Stimulated activated CD4-positive, alpha-beta T cell treated with anti-CD3 and anti-CD28 coated beads, Interleukin-2, amount 100 ng/mL, for 24 hours (primary cell): ENCODE measurements at places on chromosomes 1 and 21.
A peak's percentile ranks its signal among the peaks of the same experiment; 100 is the strongest.

GRCh38 chr1:101183388-101183699, 53.5 kb upstream of the S1PR1 start:
- DNase-seq: no peak

DNA sequence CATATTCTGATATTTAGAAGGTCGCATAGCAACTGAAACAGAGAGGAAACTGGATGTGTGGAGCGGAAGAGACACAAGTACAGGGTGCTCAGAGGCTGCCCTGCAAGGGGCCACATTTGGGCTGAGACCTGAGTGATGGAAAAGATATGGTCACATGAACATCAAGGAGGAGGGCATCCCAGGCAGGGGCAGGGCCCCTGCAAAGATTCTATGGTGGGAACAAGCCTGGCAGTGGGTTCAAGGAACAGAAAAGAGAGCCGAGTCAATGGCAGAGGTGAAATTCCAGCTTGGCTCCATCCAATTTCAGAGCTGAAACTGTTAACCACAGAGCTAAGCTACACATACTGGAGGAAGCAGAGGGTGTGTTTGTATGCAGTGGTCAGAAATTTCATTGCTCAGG, 227.7 kb downstream of the PRDM2 start:
- no peak for DNase-seq

- DNase-seq: no peak
These were observed 290.1 kb downstream of the PLPP3 start for GRCh38 chr1:56289260-56289659.

DNA sequence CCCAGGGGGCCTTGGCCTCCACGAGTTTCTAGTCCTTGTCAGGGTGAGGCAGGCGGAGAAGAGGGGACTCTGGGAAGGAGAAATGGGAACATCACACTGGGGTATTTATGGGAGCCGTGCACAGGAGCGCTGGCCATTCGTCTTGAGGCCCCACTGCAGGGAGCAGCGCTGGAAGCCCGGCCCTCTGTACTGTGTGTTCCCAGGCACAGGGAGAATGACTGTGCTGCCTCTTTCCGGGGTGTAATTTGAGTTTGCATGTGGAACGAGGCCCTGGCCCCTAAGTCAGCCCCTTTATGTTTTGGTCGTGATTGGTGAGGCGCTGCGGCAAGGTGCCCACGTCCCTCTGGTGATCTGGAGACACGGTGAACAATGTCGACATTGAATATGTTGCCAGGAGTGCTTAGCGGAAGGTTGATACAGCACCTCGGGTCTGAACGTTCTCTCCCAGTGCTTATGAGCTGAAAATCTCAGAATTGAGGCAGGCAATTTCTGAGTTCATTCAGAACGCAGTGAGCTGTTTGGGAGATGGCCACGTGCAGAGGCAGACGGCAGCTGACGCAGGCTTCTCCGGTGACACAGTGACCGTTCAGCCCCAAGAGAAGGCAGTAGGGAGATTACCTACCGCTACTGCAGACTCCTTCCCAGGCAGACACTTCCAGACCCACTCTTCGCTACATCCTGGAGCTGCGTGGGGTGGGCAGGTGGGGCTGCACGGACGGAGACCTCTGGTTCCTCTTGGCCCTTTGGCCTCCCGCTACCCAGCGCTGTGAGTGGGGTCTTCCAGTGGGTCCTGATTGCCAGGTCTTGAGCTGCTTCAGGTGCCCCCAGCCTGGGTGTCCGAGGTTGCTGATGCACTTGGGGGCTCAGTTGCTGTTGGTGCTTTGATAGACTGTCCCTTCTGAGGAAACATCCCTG, 265.8 kb downstream of the CAMTA1 start:
- no peak for DNase-seq

- no peak for DNase-seq
These were observed 52.9 kb downstream of the KCNAB2 start for GRCh38 chr1:6098303-6099215.

GRCh38 chr1:101178688-101179491, 57.9 kb upstream of the S1PR1 start:
- DNase-seq: peak; percentile 31

DNA sequence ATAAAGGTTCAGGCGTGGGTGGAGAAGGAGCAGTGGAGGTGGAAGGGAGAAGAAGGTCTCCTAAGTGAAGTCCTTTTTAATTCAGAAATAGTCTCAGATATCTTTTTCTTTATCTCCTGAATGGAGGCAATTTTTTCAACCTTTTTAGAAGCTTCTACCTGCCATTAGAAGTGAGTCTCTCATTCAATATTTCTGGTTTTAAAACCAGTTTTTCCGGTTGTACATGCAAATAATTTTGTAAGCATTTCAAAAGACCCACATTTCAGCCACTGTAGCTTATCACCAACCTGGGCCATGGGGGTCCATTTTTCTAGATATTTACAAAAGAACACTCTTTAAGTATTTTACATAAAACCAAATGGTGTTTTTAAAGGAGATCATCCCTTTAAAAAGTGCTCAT, 1280.2 kb downstream of the NCAM2 start:
- DNase-seq: no peak

- DNase-seq: no peak
These were observed 14.6 kb upstream of the TMEM61 start for GRCh38 chr1:54965624-54966340.
